ENCODE measurements at places on chromosomes 6 and 20.

DNA sequence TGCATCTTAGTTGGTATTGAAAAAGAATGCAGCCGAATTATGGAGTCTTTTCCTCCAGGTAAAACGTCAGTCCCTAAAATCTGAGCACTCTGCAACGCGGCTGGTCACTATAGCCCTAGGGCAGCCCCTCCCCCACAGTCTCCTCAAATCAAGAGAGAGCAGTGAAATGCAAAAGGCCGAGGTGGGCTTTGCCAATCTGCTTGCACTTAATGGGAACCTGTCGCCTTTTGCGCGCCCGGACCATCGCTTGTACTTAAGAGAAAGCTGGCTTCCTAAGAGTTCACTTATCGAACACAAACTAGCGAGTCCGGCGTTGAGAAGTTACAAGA is 447 bp downstream of the MCM3 start:
- DNase-seq, result peak; percentile 63

GRCh38 chr20:25544734-25545133 is 40.6 kb downstream of the NINL start:
- DNase-seq, result no peak

- DNase-seq, result no peak
Observed at GRCh38 chr20:16035576-16035975, 537.7 kb downstream of the KIF16B start.

DNA sequence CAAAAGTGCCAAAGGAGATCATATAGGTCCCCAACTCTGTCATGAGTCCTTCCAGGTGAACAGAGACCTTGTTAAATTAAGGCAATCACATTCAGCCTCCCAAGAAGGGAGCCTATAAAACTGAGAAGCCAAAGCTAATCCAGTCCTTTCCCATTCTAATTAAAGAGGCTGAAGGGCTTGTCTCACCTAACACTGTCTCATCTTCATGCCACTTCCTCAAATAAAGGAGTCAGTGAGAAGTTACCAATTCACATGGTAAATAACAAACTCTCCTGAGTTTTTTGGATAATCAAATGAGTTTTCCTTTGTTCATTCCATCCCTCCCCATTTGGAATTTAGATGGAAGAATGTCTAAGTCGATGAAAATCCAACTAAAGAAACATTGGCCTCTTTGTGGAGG is 242.8 kb downstream of the UST start:
- DNase-seq, result no peak

- DNase-seq, result no peak
Observed at GRCh38 chr6:10300071-10300470, 114.8 kb downstream of the TFAP2A start.

DNA sequence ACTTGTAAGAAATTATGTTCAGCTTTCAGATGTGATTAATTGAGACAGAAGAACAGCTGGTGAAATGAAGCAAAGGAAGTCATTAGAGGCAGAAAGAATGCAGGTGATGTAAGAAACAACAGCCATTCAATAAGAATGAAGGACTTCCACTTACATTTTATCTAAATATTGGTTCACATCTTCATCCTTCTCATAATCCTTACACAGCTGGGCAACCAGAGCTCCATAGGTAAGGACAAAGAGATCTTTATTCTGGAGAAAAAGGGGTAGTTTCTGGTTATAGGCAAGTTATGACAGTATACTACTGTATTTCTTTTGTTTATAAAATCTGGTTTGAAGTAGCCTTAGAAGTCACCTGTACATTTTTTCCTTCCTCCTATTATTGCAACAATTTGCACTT is 2.3 kb downstream of the TRAPPC3L start:
- no peak for DNase-seq

DNA sequence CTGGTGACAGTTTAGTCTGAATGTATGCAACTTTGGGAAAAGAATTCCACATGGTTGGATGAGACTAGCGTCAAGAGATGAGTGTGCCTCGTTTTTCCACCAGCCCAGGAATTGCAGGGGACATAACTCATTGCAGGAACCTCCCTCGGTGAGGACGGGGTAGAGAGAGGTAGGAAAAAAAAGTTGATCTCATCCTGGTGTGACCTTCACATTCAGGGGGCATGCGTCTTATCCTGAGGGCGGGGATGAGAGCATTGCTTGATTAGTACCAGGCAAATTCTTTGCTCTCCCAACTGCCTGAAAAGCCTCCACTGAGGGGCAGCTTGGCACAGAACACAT is 11.8 kb downstream of the TLDC2 start:
- no peak for DNase-seq

DNA sequence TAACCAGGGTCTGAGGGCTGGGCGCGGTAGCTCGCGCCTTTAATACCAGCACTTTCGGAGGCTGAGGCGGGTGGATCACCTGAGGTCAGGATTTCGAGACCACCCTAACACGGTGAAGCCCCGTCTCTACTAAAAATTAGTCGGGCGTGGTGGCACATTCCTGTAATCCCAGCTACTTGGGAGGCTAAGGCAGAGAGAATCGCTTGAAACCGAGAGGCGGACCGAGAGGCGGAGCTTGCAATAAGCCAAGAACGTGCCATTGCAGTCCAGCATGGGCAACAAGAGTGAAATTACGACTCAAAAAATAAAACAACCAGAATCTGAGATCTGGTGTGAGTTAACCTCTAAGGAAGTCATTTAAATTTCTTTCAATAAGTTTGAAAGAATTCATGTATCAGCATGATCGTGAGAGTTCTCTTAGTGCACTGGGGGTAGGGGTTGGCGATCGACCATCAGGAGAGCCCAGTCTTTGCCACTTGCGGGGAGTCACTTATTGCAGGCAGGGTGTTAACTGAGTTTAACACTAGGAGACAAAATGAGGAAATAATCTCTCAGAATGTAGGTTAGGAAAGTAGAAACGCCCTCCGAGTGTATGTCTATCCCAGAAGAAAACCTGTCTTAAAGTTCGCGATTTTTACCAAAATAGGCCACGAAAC is 206.5 kb upstream of the ZNF184 start:
- no peak for DNase-seq

- DNase-seq, result no peak
Observed at GRCh38 chr6:16406966-16407365, 168.6 kb downstream of the GMPR start.

DNA sequence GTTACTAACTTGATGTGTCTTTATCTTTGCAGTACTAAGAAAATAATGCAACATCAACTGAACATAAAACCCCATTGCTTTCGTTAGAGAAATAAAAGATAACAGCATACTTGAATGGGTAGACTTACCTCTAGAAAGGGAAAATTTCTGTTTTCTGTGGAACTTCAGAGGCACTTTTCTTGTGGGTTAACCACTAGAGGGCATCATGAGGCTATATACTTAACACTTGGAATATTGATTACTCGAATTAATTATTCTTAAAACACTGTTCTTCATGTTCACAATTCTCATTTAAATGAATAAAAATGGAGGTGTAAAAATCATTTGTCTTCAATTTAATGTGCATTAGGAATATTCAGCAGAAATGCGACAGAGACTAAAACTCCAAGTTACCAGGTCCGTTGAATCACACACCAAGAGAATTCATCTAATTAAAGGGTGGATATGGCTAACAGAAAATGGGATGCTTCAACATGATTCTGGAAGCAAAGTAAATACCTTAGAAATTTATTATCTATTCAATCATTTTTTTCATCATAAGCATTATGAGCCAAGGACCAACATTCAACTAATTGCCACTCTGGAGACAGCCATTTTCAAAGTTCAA is 330.8 kb upstream of the PREP start:
- DNase-seq, result no peak

- no peak for DNase-seq
Observed at GRCh38 chr20:62486484-62486883, 10.7 kb upstream of the GATA5 start.

DNA sequence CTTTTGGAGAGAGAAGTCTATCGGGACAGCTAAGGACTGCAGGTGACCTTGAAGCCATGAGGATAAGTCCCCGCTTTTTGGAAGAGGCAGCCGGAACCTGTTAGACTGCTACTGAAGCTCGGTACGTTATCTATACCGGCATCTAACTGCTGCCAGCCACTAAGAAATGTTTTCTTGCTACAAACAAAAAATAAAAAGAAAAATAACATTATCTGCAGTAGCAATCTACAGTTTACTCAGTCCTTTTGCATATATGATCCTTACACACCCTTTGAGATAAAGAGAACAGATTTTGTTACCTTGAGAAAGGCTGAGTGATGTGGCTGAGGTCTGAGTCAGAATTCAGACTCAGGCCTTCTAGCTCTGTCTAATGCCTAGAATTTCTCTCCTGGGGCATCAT is 314.6 kb downstream of the CDH26 start:
- no peak for DNase-seq

- DNase-seq, result no peak
Observed at GRCh38 chr20:59385480-59385879, 85.1 kb downstream of the EDN3 start.

GRCh38 chr6:148925701-148926100 is 178.9 kb downstream of the UST start:
- no peak for DNase-seq

GRCh38 chr6:31575952-31576685 is 754 bp downstream of the TNF start:
- no peak for DNase-seq

- peak; percentile 43 for DNase-seq
Observed at GRCh38 chr6:113969888-113970804, 802 bp downstream of the HDAC2 start.

GRCh38 chr6:36025932-36026327 is 1.5 kb upstream of the SLC26A8 start:
- no peak for DNase-seq

DNA sequence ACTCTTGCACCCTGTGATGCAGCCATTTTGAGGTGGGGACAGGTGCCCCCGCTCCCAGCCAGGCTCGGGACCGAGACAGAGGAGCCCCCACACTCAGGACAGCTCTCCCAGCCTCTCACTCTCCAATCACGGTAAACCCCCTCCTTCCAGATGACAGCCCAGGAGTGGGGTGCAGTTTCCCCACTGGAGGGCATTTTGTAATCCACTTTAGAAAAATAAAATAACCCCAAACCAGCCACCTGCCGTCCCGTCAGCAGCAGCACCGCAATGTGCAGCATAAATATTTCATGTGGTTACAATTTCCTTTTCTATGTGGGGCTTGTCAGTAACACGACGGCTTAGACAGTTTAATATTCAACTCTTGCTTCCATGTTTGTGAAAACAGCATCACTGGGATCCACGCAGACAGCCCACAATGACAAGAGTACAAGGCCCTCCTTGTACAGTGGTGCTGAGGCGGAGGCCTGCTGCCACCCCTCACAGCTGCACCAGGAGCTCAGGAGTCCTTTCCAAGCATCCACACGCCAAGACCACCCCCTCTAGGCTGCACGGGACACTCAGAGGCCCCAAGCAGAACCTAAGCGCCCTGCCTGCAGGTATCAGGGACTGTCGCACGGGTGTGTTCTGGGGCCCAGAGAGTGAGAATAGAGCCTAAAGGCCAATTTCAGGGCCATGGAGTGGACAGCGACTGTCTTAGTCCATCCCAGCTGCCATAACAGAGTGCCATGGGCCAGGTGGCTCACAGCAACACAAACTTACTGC is 116.7 kb downstream of the JPH2 start:
- DNase-seq, result no peak

GRCh38 chr6:68973066-68973465 is 338.0 kb downstream of the ADGRB3 start:
- no peak for DNase-seq

DNA sequence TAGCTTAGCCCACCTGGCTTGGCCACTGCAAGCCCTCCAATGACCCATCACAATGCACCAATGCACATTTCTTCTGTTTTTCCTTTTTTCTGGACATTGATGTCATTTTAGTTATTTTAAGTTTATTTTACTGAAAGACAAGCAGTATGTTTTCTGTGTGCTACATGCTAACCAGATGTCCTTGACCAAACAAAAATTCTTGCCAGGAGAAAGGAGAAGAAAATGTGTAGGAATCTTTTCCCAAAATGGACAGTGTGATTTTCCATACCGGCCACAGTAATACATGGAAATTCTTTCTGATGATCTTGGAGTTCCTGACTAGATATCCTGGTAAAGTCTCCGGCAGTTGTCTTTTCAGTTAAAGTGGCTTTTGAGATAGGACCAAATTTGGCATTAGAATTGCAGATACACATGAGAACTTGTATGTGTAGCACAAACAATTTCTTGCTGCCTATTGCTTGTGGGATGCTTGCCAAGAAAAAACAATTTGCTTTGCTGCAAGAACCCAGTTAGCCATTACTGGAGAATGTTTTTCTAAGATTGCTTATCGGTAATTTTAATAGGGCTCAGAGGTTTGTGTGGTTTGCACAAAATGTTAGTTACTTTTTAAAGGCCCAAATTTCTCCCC is 696.5 kb upstream of the CITED2 start:
- no peak for DNase-seq

DNA sequence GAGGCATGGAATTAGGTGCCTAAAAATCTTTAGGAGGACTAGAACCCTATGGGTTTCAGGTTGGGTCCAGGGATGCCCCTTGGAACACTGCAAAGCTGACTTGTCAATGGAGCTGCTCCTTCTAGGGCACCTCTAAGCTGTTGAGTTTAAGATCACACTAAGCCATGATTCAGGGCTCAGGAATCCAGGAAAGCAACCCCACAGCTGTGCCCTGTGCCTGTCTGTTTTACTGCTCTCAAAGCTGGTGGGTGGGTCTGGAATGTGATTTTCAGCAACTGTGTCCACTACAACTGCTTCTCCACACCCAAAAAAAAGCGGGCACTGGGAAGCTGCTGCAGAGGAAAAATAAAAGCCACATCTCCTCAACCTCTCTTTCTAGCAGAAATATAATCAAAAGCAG is 310.4 kb upstream of the MOCS1 start:
- no peak for DNase-seq

DNA sequence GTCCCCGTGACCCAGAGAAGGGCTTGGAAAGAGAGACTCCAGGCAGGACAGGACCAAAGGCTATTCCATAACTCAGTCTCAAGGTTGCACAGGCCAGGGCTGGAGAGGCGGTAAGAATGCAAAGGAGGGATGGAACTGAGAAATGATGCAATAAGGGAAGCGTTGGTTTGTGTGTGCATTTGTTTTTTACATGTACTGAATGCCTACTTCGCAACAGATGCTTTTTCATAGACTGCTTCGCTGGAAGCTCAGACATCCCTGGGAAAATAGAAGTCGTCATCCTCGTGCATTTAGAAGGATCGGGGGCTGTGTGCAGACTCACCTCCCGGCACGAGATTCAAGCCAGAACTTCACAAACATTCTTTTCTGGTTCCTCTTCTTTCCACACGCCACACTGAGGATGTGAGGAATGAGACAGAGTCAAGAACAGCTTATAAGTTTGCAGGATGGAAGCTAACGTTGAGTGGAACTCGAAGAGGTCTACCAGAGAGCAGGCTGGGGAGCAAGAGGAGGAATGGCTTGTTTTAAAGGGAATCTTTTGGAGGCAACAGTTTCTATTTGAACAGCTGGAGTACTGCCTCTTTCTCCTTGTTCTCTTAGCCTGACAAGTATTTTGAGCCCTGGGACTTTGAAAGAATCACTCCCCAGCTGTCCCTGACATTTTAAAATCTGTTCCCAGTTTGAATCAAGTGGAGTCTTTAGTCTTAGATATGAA is 19.3 kb upstream of the LY86 start:
- DNase-seq, result no peak
